Activated CD4-positive, alpha-beta T cell treated with anti-CD3 and anti-CD28 coated beads, Interleukin-2, amount 50 U/mL, for 48 hours (primary cell): ENCODE measurements at places on chromosomes 12 and 14.

DNA sequence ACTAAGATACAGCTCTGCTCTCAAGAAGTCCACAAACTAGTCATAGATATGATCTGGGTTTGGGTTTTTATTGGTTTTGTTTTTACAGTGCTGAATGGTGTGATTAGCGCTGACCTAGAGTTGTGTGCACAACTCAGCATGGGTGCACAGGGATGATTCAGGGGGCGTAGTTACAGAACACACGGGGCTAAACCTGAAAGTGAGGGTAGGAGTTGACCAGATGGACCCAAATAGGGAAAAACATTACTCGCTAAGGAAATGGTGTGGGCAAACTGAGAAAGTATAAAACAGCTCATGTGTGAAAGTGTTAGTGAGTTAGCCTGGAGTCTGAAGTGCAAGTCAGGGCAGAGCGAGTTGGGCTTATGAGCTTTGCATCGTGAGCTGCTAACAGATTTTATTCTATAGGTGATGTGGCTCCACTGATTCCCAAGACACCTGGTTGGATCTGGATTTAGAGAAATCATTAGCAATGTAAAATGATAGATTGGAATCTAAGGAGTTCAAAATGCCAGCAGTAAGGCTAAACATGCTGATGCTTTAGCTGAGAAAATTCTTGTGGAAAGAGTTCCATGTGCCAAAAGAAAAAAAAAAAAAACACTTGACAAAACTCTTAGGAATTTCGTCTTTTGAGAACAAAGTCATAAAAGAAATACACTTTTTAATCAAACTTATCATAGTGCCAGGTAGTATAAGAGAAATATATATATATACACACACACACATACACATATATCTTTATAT, 134.9 kb downstream of the SLC5A8 start:
- DNase-seq, result no peak

DNA sequence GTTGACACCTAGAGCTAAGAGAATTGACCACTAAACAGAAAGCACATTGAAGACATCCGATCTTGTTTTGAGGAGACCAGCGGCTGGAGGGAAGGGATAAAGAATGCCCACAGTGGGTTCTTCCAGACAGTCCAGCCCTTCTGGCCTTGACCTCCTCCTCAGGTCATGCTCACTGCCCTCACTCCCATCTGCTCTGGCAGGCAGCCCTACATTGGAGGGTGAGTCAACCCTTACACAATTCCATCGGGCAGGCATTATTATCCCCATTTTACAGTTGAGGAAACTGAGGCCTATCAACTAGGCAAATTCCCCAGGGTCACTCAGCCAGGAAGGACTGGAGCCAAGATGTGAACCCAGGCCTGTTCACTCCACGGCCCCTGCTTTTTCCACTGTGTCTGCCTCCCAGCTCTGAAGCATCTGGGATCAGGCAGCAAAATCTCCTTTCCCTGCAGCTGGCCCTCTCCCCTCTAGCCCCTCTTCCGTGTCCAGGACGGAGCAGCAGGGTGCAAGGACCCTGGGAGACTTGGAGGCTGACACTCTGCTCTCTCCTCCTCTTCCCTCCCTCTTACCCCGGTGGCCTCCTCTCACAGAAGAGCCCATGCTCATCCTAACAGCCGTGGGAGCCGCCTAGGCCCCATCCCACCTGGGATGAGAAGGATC, 5.3 kb downstream of the SCNN1A start:
- DNase-seq, result no peak

- DNase-seq, result no peak
Observed at GRCh38 chr12:116101991-116102390, 175.5 kb downstream of the MED13L start.

GRCh38 chr12:95066091-95066855, 7.1 kb downstream of the NR2C1 start:
- no peak for DNase-seq

DNA sequence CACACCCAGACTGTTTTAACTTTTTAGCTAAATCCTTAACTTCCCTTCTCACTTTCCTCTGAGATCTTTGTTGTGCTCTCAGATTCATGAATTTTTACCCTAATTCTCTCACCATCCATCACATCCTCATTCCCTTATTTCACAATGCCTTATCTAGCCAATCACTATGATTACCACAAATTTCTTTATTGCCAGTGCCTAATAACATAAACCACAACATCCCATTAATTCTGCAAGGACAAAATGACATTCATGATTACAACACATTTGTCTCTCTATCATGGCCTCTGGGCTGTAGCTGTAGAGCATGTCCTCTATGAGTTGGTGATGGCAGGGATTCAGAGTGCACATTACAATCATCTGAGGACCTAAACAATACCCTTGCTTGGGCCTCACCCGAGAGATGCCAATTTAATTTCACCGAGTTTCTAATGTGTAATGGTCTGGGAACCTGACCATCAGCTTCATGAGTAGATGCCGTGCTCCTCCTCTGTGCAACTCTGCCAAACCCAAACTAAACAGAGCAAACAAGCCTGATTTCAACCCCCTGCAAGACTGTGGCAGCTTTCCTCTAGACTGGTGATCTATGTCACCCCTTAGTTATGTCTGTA, 99.3 kb downstream of the SPTSSA start:
- DNase-seq, result no peak
